ENCODE measurements at places on chromosomes 6 and 20. TPM values are rescaled to one million over a fixed set of nuclear protein-coding genes. Genes with fewer than 3 reads are reported as not detected.

Gene FABP7
- total RNA-seq: not detected

Gene PPIL6
- total RNA-seq: 5.0 TPM

Gene C20orf202
- total RNA-seq: 0.07 TPM

Gene E2F1
- total RNA-seq: 4.3 TPM

Gene TRIM31
- not detected for total RNA-seq

Gene TPX2
- total RNA-seq: 10.6 TPM

Gene LBP
- not detected for total RNA-seq

Gene ATG5
- total RNA-seq: 32.3 TPM

Gene PLCB1
- 17.7 TPM for total RNA-seq

Gene HLA-DMB
- 0.07 TPM for total RNA-seq

Gene SRMS
- not detected for total RNA-seq

Gene OR2B6
- 0.07 TPM for total RNA-seq

Gene GJA10
- total RNA-seq: not detected

Gene CLIC5
- under 0.01 TPM for total RNA-seq

Gene HRH3
- not detected for total RNA-seq

Gene TOX2
- 2.2 TPM for total RNA-seq

Gene RAET1L
- not detected for total RNA-seq

Gene DEFB129
- total RNA-seq: not detected

Gene NNAT
- total RNA-seq: not detected

Gene NKX2-4
- not detected for total RNA-seq

Gene LAMA5
- total RNA-seq: 243 TPM

Gene MAVS
- 30.9 TPM for total RNA-seq

Gene HAO1
- total RNA-seq: not detected

Gene DEFB132
- not detected for total RNA-seq

Gene LY6G6C
- not detected for total RNA-seq

Gene HLA-DOB
- total RNA-seq: 0.10 TPM

Gene ARFRP1
- total RNA-seq: 42.8 TPM

Gene NPEPL1
- total RNA-seq: 28.2 TPM
